ENCODE measurements at places on chromosomes 1 and 21.

DNA sequence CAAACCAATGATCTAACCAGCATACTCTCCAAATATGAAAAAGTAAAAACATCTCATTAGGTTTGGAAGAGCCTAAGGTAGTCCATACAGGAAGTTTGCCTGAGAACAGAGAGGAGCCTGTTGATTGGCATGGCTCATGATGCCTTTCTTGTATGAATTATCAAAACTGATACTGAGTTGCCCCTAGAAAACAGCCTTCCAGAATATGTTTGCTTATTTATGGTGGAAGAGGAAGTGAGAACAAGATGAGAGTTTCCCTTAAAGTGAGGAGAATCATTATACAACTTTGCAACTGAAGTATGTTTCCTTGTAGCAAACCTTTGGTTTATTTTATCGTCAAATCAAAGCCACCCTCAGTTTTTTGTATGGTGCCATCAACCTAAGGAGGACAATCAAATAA is 23.8 kb upstream of the KIAA1614 start:
- no peak for DNase-seq

GRCh38 chr1:205286335-205286950 is 35.1 kb downstream of the NUAK2 start:
- DNase-seq = peak; percentile 41

GRCh38 chr1:113391649-113392271 is 1.4 kb downstream of the MAGI3 start:
- peak; percentile 56 for DNase-seq

- no peak for DNase-seq
Measured at GRCh38 chr1:227228201-227228600, 90.1 kb downstream of the CDC42BPA start.

DNA sequence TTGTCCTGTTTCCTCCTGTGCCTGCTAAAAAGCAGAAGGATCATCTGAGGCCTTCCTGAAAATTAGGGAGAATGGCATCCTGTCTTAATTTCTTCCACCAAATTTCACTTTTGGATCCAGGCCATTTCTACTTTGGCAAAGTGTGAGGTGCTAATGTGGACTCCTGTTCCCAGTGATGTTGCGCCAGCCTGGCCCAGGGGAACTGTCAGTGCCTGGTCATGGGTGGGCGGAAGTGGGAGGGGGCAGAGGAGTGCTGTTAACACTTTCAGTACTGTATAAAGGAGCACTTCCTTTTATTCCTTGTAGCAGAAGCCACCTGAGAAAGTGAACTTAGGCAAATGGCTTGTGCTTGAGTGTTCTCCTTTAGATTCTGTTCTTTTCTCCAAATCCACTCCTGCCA is 19.9 kb downstream of the ELAPOR1 start:
- no peak for DNase-seq

GRCh38 chr1:18957136-18957521 is 653 bp upstream of the IFFO2 start:
- DNase-seq = no peak

DNA sequence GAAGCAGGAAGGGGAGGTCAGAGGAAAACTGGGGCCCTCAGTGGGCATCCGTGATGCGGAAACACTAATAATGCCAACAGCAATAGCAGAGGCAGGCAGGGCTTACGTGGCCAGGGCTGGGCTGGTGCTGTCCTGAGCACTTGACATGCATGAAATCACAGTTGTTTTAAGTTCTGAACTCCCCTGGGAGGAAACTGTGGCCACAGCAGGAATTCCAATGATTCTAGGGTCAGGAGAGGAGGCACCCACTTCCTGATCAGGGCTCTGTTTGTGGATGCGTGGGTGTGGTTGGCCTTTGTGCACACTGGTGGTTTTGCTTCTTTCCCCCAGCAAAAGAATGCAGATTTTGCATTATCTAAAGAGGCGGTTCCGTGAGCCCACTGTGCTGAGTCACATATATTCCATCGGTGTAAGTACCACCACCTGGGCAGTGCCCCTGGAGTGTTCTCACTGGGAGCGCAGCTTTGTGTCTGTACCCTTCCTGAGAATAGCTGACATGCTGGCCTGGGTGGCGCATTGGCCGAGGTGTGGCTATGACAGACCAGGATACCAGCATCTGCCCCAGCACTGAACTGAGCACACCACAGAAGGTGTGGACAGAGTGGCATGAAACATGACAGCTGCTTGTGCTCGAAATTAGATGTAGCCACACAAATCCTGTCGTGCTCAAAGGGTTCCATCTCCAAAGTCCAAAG is 71.0 kb downstream of the PDE9A start:
- DNase-seq = no peak

DNA sequence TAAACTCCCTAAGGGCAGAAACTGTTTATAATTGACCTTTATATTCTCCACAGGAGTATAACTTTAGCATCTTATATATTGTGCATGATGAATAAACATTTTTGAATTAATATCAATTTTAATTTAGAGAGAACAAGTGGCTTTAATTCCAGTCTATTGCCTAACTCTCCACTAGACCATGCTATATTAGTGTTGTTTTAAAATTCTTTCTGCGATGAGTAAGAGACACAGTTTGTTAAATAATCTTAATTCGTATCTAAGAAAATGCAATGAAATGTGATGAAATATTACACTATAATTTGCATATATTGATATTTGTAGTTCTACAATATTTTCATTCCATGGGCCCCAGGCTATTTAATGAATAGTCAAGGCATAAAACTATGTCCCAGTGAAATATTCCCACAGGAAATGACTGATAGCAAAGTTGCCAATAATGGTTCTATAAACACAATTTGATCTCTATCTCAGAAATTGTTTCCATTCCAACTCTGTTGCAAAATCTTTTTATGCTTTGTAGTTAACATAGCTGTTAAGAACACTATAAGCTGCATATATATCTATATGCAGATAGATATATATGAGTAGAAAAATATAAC is 2.9 kb upstream of the SYDE2 start:
- no peak for DNase-seq

GRCh38 chr1:179034720-179035119 is 9.0 kb downstream of the FAM20B start:
- DNase-seq = no peak

DNA sequence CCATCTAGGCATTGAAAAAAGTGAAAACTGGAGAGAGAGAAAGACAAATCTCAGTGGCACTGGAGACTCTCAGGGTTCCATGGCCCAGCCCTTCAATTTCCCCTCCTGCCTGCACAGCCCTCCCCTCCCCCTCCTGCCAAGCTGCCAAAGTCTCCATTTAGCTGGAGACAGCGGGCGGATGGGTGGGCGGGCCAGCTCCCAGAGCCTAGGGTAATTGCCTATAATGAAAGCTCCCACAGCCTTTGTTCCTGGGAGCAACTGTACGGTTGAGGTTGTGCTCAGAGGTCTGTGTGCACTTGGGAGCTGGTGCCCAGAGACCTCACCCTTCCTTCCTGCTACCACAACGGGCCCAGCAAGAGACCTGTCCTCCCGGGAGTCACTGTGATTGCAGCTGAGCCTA is 89.6 kb downstream of the NAV1 start:
- peak; percentile 29 for DNase-seq

GRCh38 chr1:177392336-177392735 is 221.6 kb downstream of the BRINP2 start:
- DNase-seq = no peak

DNA sequence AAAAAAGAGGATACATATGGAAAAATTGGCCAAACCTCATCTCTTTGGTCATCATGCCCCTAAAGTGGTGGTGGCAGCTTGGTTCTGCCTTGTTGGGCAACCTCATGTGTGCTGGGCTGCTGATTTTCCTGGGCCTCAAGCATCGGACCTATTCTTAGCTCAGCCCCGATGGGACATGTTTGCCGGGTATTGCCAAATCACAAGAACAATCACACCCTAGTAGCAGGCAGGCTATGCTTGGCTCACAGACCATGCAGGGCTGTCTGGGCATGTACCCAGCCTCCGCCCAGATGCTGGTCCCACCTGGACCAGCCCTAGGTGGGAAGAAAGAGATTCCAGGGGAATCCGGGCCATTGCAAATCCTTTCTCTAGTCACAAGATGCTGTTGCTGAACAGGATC is 189.4 kb upstream of the FGGY start:
- peak; percentile 8 for DNase-seq

DNA sequence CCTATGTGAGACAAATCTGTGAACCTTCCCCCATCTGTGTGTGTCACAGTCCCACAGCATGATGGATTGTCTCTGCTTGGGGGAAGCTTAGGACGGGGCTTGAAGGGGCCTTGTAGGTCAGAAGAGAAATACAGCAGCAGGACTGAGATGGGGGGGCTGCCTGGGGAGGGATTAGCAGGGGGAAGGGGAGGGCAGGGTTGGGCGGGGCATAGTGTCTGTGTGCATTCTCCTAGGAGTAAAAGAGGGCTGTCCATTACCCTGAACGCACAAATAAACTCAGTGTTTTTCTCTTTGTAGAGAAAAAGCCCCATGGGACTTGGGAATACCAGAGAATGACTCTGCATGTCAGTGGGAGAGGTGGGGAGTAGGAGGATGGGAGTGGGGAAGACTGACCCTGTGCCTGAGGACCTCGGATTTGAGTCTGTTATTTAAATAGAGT is 16.4 kb downstream of the RNF220 start:
- no peak for DNase-seq

- peak; percentile 73 for DNase-seq
Measured at GRCh38 chr1:3135744-3136455, 66.9 kb downstream of the PRDM16 start.

GRCh38 chr1:186627019-186627418 is 53.2 kb downstream of the PTGS2 start:
- no peak for DNase-seq

- no peak for DNase-seq
Measured at GRCh38 chr1:47792779-47793178, 204.4 kb downstream of the TRABD2B start.

DNA sequence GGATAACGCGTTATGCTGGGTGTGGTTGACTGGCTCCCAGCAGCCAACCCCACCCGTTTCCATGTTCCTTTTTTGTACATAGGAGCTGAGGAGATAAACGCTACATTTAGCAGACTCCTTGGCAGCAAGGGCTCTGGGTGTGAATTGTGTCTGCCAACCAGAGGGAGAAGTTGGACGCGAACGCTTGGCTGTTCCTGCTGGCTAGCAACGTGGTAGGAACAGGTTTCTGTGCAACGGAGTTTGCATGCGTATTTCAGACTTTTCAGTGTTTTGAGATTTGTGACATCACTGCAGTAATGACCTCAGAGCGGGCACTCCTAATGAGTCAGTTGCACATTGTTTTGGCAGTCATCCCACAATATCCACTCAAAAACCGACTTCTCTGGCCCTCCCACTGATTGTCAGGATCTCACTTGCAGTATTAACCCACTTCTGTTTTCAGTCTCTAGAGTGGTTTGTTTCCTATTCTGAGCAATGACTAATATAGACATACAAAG is 98.7 kb upstream of the RGS1 start:
- DNase-seq = peak; percentile 33

- no peak for DNase-seq
Measured at GRCh38 chr1:229554886-229555621, 3.5 kb downstream of the ABCB10 start.

GRCh38 chr1:28758420-28758819 is 21.7 kb downstream of the YTHDF2 start:
- no peak for DNase-seq

GRCh38 chr21:46095814-46096595 is 1.9 kb upstream of the COL6A2 start:
- peak; percentile 13 for DNase-seq

GRCh38 chr21:26983576-26983975 is 16.7 kb upstream of the ADAMTS5 start:
- DNase-seq = no peak

DNA sequence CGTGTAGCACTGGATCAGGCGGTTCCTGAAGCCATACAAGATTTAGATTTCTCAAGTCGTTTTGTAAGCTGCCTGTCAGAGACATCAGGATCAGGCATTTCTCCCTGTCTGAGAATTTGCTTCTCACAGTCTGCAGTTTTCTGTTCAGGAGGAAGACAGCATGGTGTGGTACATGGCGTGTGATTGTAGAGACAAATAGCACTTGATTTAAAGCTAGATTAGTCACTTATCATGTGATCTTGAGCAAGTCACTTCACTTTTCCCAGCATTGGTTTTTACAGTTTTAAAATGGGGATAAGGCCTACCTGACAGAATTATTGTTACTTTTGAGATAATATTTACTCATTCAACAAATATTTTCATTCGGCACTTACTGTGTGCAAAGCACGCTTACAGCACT is 63.3 kb downstream of the AK4 start:
- DNase-seq = no peak

DNA sequence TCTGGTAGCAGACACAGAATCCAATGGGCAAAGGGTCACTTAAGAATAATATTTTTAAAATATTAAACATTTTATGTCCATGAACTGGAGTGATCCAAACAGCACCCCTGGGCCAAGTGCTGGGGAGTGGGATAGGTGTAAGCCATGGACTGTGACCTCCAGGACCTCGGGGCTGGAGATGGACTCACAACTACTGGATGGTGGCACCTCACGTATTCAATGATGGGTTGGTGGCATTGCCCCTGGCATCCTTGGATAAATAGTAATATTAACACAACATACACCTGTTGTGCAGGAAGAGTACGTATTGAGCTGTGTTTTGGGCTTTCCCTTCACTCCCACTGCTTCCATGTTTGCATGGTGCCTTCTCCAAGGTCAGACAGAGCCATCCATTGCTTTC is 39.3 kb upstream of the TENT5C start:
- no peak for DNase-seq

- DNase-seq = no peak
Measured at GRCh38 chr1:70355920-70356319, 1.4 kb upstream of the ANKRD13C start.

DNA sequence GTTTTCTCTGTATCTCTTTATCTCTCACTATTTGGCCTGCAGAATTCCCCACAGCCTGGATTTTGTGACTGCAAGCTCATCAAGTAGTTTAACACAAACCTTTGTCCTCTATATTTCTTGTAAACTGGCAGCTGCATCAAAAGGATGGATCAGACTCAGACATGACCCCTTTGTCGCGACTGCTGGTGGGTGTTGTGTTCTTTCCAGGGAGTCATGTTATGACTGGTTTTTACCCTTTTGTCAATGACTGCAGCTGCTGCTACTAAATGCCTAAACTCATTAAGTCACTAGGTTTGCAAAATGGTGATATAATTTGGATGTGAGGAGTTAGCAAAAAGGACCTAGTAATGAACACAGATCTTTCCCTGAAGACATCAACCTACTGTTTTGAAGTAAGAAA is 10.2 kb upstream of the TOMM20 start:
- DNase-seq = no peak

DNA sequence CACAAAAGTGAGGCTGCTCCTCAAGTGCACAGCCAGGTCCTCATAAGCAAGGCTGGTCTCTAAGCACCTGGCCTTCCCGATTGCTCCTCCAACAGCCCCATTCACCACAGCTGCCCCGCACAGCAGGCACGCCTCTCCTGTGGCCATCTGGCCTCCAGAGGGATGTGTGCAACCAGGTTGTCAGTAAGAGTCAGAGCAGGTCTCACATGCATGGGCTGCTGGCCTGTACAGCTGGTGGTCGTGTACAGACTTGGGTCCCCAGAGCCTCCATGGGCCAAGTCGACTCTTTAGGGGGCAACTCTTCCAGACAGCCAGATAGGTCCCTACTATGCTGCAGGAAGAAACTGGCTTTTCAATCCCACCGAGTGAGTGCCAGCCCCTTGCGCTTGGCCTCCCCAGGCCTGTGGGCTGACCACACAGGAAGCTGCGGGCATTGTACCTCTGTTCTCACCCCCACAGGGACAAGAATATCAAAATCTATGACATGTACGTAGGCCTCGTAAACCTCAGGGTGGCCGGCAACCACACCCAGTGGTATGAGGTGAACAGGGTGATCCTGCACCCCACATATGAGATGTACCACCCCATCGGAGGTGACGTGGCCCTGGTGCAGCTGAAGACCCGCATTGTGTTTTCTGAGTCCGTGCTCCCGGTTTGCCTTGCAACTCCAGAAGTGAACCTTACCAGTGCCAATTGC is 1.4 kb downstream of the PRSS38 start:
- no peak for DNase-seq

- DNase-seq = no peak
Measured at GRCh38 chr21:35635261-35635660, 425.1 kb downstream of the SETD4 start.

All from upper lobe of left lung (tissue), 6 donors.